ENCODE measurements at places on chromosomes 16 and 17.

- DNase-seq = no peak
Observed at GRCh38 chr17:49817993-49818392, 29.5 kb downstream of the KAT7 start.

- no peak for DNase-seq
Observed at GRCh38 chr16:25038239-25038954, 23.2 kb upstream of the ARHGAP17 start.

GRCh38 chr16:76309639-76310335 lies 32.6 kb downstream of the CNTNAP4 start:
- no peak for DNase-seq

DNA sequence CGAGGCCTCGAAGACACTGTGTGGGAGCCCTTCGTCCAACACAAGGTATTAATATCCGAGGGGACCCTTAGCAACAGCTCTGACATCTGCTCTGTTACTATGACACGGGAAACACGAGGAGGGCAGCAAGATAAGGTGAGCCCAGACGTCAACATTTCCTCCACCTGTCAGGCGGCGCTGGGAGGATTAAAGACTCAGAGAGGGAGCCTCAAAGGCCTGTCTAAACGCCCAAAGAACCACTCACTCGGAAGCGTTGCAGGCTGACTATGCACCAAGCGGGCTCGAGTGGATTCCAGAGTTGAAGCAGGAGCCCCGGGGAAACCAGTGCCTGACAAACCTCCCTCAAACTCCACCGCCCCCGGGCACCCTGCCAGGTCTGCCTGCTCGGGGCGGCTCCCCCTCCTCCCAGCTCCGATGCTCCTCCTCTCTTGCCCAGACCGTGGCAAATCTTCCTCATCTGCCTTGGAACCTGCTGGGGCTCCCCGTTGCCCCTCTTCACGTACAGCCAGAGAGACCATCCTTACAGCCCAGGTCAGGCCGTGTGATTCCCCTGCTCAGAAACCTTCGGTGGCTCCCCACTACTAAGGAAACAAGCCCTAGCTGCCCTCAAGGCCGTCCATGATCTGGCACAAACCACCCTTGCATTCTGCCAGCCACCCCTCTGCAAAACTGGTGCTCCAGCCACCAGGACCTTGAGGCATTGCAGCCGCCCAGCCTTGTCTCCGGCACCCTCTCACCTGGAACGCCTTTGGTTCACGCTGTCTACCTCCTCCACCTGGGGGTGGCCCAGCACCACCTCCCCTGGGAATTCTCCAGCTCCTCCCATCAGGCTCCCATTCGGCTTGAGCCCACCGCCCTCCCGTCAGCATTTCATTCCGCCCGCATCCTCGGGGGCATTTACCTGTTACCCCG lies 16.2 kb downstream of the RPH3AL start:
- DNase-seq = no peak

GRCh38 chr16:50747207-50747956 lies 5.5 kb downstream of the CYLD start:
- no peak for DNase-seq

DNA sequence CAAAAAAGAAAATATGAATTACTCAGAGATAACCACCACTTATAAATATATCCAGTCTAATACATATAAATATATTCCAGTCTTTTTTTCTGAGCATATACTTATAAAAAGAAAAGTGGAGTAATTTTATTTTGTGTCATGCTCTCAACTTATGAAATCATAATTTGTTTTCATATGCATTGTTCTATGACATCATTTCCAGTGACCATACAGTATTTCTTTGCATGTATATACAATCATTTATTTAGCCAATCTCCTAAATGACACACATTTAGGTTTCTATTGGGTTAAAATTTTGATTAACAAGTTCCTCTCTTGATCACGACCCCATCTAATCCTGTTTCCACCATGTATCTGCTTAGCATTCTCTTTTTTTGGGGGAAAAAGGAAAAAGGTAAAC lies 16.4 kb upstream of the NDEL1 start:
- no peak for DNase-seq
